ENCODE measurements at places on chromosomes 1 and 21.
A peak's percentile ranks its signal among the peaks of the same experiment; 100 is the strongest.

DNA sequence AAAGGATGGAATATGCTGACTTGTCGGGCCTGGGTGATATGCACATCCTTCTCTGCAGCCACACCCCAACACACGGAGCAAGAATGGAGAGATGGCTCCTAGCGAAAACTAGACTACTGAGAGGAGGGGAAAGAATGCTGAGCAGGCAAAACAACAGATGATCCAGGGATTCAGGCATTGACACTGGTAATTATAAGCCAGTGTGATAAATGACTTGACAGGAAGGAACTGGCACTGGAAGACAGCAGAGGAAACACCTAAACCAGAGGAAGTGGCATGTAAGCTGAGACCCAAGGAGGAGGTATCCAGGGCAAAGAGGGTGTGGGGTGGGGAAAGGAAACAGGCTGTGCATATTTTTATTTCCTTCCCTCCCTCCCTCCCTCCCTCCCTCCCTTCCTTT lies 31.7 kb upstream of the KHDRBS1 start:
- DNase-seq, result peak; percentile 19

GRCh38 chr1:31101147-31101502 lies 35.6 kb upstream of the PUM1 start:
- DNase-seq, result no peak

GRCh38 chr21:39196310-39196709 lies 13.1 kb upstream of the PSMG1 start:
- no peak for DNase-seq

GRCh38 chr1:43776043-43776761 lies 68.9 kb downstream of the ST3GAL3 start:
- DNase-seq, result no peak

- DNase-seq, result no peak
Observed at GRCh38 chr1:83725735-83726360, 273.1 kb downstream of the TTLL7 start.

DNA sequence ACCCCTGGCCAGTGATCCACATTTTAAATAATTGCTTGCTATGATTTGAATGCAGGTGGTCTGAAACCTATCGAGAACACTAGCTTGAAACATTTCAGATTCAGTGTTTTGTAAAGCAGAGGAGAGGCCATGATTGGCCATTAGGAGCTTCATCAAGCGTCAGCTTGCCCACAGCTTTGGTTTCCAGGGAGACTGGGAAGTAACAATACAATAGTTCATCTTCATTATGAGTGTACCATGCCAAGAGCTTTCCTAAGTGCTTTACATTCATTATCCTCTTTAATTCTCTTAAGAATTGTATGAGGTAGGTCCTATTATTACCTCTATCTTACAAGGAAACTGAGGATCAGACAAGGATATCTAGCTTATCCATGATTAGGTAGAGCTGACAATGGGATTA lies 27.7 kb upstream of the ATP5PO start:
- DNase-seq, result no peak

GRCh38 chr1:210830034-210831028 lies 303.6 kb downstream of the KCNH1 start:
- DNase-seq, result no peak

- no peak for DNase-seq
Observed at GRCh38 chr1:229137271-229137670, 133.6 kb upstream of the RAB4A start.

DNA sequence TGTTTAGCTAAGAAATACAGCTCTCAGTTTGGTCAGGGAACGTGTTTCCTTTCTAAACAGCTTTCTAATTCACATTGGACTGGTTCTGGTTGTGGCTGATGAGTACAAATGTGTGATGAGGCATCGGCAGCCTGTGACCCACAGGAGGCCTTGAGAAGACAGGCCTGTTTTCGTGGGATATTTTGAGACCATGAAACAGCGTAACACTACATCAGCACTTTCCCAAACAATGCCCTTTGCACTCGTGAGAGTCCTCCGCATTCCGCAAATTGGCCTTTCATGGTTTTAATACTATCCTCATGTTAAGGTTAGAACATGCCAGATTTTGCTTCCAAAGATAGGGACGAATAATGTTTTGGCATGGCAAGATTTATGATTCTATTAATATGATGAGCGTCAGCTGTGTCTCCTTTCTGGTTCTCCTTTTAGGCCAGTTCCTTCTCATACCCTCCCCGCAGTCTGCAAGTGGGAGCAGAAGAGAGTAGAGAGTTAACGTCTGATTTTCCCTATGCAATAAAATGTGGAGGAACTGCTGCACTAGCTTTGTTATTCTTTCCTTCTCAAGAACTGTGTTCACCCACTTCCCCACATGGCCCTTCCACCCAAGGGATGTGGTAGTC lies 84.3 kb upstream of the L1TD1 start:
- DNase-seq, result no peak

- peak; percentile 50 for DNase-seq
Observed at GRCh38 chr1:206912445-206913095, 9.2 kb downstream of the FCMR start.

GRCh38 chr1:52707927-52708655 lies 9.9 kb upstream of the COA7 start:
- no peak for DNase-seq

GRCh38 chr1:55378582-55378981 lies 163.4 kb upstream of the USP24 start:
- no peak for DNase-seq

GRCh38 chr1:247370786-247371732 lies 39.4 kb upstream of the ZNF496 start:
- no peak for DNase-seq

- DNase-seq, result no peak
Observed at GRCh38 chr21:16264319-16264718, 534.5 kb downstream of the USP25 start.

DNA sequence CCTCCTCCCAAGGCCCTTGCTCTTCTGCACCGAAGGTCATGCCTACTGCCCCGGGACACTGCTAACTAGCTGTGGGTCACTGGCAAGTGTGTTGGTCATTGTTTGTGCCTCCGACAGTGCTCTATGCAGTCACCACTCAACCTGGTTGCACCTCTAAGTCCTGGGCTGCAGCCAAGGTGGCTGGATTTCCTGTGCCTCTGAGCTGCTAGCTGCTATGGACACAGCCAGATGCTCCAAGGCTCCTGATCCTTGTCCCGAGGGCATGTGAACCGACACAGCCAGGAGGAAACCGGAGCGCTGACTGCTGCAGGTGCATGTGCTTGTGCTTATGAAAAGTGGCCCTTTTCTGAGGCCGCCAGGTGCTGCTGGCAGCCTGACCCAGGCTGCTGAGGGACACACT lies 14.7 kb upstream of the SPOCD1 start:
- no peak for DNase-seq

DNA sequence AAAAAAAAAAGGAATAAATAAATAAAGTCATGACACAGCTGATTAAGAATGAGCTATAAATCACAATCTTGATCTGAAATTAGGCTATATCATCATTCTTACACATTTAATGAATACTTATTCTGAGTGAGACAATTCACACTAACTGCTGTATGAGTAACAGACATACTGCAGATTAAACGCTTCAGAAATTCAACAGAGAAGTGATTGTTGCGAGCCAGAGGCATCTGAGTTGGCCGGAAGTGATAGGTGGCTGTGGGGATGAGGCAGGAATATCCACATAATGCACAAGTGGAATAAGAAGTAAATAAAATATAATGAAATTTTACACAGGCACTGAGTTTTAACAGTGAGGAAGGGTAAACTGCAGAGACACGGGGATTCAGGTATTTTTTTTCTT lies 142.4 kb downstream of the APP start:
- DNase-seq, result no peak

DNA sequence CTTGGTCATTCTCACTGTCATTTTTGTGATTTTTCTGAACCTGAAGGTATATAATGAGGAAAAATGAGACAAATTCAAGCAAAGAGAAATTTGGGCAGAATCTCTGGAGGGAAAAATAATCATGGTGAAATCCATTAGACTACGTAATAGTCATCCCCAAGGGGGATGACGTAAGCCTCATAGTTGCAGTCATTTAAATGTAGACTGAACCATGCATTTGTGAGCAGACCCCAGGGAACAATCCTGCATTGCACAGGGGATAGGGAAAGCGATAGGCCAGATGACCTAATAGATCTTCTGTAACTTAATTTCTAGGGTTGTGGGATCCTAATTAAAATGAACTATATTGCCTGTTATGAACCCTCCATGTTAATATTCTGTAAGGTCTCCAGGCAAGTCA lies 167.4 kb upstream of the C1orf21 start:
- no peak for DNase-seq

DNA sequence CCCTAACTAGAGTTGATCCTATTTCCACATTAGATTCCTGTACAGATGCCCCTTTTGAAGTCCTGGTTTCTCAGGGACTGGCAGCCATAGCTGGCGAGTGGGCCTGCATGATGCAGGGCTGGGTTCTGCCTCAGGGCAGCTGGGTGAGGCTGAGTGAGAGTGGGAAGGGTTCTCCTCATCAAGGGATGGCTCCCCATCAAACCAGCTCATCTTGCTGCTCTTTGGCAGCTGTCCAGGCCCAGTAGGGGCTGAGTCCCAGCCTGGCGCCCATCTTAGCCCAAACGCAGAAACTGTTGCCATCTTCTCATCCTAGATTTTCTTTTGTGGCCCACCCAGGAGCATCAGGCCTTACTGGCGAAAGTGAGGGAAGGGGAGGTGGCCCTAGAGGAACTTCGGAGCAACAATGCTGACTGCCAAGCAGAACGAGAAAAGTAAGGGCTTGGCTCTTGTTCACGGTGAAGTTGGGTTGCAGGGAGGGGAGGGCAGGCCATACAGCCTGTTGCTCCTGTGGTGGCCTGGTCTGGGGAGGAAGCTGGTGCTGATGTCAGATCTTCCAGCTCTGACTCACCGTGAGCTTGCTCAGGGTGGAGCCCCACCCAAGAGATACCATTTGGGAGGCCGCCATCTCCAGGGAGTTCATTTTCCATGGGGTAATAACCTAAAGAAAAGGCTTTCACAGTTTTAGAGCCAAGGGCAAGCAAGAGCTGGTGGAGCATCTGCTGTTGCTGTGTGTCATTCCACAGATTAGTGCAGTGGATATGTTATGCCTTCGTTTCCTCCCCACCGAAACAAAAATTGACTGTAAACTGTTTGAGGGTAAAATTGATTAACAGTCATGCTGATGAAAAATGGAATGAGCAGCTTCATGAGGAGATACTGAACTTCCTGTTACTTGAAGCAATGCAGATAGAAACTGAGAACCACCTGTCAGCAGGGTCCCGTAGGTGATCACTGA lies 34.7 kb downstream of the TUFT1 start:
- no peak for DNase-seq

DNA sequence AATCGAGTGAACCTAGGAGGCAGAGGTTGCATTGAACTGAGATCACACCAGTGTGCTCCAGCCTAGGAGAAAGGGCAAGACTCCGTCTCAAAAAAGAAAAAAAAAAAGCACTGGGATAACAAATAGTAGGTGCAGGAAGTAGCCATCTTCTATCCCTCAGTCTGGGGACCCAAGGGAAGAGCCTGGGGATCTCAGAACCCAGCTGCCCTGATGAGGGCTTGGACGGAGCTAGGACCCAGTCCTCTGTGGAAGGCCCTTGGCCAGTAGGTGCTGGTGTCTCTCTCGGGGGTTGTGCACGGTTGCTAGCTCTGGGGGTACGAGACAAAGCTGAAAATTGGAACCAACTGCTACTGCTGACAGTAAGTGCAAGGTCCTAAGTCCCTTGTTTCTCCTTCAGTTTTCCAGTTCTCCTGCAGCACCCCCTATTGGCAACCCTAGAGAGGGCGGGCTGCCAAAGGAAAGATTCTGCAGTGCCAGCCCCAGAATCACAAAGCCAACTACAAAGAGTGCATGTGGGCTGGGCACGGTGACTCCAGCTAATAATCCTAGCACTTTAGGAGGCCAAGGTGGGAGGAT lies 57.6 kb upstream of the KIF1B start:
- DNase-seq, result no peak

GRCh38 chr21:44670642-44671432 lies 4.1 kb upstream of the KRTAP12-2 start:
- DNase-seq, result no peak

DNA sequence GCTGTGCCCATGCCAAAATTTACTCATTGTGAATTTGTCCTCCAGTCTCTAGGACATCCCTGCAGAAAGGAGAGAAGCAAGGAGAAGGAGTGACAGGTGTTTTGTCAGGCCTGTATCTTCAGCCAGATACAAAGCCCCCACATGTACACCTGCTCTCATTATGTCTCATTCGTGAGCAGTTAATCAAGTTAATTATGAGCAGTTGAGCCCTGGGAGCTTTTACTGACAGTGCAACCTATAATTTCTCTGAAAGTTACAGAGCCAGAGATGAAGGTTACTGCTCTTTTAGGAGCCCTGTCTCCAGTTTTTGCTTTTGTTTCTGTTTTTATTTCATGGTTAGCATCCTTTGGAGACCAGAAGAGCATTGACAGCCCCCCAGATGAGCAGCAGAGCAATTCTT lies 5.0 kb upstream of the ILDR2 start:
- no peak for DNase-seq

DNA sequence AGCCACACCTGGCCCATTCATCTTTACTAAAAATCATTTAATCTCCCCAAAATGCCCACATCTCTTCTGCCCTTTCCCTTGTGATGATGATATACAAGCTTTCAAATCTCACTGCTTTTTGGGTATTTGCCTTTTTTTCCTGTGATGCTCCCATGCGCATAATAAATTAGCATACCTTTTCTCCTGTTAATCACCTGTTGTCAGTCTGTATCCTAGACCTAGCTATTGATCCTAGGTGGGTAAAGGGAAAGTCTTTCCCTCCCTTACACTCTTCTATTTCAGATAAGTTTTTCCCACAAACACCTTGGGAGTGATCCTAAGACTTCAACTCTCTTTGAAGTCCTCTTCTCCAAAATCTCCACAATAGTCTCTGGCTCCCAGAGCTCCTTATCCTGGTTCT lies 12.0 kb upstream of the SLC35A3 start:
- no peak for DNase-seq

GRCh38 chr1:56645677-56646305 lies 677 bp downstream of the PRKAA2 start:
- no peak for DNase-seq

DNA sequence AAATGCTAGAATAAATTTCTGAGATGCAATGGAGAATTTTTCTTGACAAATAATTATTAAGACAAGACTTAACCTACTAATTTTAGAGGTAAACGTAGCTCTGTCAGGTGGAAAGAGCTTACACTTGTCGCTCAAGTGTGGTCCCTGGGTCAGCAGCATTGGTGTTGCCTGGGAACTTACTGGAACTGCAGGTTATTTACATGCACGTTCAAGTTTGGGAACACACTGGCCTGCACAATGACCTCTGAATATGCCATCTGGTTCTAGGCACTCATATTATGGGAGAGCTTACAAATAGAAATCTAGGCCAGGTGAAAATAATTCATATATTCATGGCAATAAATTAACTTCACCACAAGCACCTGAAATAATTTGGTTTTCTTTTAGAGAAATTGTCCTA lies 88.5 kb upstream of the BCL9 start:
- DNase-seq, result no peak

GRCh38 chr1:4485398-4485797 lies 169.0 kb upstream of the AJAP1 start:
- DNase-seq, result no peak

DNA sequence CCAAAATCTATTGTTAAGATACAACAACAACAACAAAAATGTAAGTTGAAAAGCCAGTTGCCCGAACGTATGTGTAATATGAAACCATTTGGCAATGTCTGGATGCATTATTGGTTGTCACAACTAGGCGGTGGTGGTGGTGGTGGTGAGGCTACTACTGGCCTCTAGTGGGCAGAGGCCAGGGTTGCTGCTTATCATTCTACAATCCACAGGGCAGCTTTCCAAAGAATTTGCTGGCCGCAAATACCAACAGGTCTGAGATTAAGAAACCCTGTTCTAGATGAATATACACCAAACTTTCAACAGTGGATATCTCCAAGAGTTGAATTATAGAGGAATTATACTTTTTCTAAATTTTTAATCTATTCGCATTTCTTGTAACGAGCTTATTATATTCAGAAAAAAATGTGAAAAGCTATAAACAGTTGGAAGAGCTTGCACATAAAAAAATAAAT lies 26.8 kb upstream of the ZNF697 start:
- no peak for DNase-seq

Measured in effector CD4-positive, alpha-beta T cell (primary cell).